HFF-Myc (cell line): ENCODE measurements at places on chromosomes 3 and 15.

- DNase-seq: no peak
These were observed 51.9 kb downstream of the NKIRAS1 start for GRCh38 chr3:23864931-23865330.

- no peak for DNase-seq
These were observed 132.4 kb downstream of the ADAMTS9 start for GRCh38 chr3:64555351-64555750.

GRCh38 chr3:85846940-85847339 lies 888.2 kb downstream of the CADM2 start:
- no peak for DNase-seq

DNA sequence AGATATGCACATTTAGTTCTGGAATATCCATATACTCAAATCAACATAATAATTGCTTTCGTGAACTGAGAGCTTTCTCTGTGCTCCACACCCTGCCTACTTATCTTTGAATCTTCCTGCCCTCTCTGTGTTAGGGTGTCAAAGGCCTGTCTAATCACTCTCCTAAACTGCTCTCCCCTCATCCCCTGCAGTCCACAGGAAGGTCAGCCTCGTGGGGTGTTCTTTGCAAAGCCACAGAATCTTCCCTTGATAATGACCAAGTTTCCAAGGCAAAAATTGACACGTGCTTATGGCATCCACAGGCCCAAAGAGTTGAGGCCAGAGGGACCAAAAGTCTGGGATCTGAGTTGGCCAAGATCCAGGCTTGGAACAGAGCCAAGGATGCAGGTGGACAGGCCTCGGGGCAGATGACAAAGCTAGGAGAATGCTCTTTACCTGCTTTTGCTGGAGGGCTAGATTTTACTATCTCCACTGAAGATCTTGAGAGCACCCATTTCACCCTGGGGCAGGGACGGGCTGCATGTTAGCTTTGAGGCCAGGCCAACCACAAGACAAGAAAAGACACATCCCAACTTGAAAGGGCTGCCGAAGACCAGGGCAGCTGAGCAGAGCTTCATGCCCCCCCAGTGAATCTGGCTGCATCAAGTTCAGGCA lies 20.4 kb downstream of the BHLHE40 start:
- DNase-seq: no peak

- no peak for DNase-seq
These were observed 165.0 kb downstream of the ABHD5 start for GRCh38 chr3:43855674-43856299.

GRCh38 chr15:50685976-50686468 lies 575 bp downstream of the TRPM7 start:
- DNase-seq: no peak

- DNase-seq: no peak
These were observed 1097.7 kb downstream of the ROBO1 start for GRCh38 chr3:78670094-78670493.
